ENCODE measurements at places on chromosomes 2 and 18.

DNA sequence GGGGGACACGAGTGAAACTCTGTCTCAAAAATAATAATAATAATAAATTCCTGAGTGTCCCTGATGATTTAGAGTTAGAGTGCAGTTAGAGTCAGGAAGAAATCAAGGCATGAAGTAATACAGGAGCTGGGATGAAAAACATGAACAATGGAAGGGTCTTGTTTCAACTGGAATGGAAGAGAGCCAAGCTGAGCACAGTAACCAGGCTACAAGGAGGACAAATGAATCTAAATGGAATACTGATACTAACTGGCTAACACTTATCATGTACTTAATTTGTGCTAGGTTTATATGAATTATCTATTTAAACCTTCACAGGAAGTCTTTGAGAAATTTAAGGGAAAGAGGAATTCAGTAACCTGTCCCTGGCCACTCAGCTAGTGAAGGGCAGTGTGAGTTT is 38.8 kb upstream of the PSME4 start:
- no peak for DNase-seq

DNA sequence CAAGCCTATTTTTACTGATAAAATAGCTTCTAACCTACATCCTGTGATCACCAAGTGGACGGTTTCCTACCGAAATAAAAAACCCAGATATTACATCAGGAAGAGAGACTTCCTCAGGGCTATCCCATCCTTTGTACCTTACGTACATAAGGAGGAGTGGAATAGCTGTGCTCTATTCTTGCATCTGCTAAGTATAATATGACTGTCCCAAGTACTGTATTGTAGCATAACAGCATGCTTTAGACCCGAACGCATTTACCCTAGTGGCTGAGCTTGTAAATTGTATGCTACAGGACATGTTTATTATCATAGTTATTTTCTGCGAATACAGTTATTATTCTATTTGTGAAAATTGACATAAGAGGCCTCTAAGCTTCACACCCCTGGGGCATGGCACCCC is 302.4 kb downstream of the CLIP4 start:
- DNase-seq: no peak

DNA sequence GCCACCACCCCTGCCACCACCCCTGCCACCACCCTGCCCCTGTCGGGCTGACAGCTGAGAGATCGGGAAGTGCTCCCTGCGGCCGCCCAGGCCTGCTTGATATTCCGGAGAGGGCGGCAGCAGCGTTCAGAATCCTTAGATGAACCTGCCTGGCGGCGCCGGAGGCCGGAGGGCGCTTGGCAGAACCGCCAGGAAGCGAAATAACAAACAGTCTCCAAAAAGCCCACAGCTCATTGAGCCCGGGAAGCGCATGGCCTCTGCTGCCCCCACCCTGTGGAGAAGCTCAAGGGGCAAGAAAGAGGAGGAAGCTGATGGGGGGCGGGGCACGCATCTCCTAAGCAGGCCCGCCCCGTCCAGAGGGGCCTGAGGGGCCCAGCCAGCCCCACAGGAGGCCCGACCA is 92.2 kb upstream of the MBOAT2 start:
- DNase-seq: no peak

DNA sequence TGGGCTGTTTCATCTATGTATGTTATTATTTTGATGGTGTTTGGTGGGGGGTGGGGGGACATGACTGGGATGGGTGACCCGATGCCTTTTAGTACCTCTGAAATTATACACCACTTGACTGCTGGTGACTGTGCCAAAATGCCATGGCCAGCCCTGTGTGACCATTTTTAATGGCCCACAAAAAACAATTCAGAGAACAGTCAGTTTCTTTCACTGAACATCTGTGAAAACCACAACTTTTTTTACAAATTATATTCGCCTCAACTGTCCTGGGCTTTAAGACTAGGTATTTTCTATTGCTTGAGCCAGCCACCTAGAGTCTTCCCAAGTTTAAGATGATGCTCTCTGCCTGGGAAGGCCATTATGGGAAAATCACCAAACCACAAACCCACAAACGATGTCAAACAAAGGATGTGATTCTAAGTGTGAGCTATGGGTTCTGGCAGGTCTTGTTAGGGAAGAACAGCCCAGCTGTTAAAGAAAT is 33.9 kb downstream of the FN1 start:
- no peak for DNase-seq

- no peak for DNase-seq
Observed at GRCh38 chr18:37665346-37665745, 99.7 kb upstream of the CELF4 start.

DNA sequence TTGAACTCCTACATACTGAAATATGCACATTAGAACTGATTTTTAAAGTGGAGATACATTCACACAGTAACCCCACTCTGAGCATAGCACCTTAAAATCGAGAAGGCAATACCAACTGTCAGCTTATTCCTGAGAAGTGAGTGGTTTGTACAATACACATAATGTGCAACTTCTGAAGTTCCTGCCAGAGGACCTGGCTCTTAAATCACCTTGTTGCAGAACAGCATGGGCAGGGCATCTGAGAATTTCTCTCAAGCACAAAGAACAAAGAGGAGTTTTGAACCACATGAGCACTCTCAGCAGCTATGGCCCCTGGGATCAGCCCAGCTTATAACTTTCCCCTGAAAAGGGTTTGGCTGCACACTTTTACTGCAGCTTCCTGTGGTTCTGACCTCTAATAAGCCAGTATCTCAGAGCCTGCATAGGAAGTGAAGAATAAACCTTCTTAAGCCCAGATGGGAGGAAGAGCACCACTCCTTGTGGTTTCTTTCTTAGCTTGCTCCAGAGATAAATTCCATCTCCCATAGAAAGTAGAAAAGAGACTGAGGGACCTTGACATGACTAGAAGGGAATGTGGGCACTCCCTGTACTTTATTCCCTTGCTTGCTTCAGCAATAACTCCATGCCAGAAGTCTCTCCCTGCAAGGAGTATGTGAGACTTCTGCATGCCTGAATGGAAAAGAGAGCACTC is 862.3 kb downstream of the SUCLG1 start:
- no peak for DNase-seq

GRCh38 chr2:241730671-241731293 is 3.6 kb upstream of the D2HGDH start:
- DNase-seq: no peak

Data from stimulated activated CD4-positive, alpha-beta T cell treated with anti-CD3 and anti-CD28 coated beads, Interleukin-1b, Interleukin-23, amount 100 ng/mL, for 24 hours (primary cell).